ENCODE measurements at places on chromosomes 1 and 21.
A peak's percentile ranks its signal among the peaks of the same experiment; 100 is the strongest.

DNA sequence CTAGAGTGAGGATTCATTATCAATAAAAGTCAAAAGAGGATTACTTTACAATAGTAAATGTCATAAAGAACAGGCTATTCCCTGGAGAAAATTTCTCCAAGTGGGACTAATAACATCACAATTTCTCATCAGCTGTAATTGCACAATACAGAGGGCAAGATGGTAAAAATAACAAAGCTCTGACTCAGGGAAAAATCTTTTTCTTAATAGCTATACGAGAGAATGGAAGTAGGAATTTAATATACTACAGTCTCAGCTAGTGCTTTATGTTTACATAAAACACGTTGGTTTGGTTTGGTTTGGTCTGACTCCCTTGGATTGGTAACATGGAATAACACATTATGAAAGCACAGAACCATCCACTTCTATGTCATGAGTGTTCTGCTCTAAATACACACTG, 397.6 kb downstream of the LRRIQ3 start:
- no peak for DNase-seq

- DNase-seq: peak; percentile 62
These were observed 9.8 kb downstream of the BARHL2 start for GRCh38 chr1:90707363-90707710.

DNA sequence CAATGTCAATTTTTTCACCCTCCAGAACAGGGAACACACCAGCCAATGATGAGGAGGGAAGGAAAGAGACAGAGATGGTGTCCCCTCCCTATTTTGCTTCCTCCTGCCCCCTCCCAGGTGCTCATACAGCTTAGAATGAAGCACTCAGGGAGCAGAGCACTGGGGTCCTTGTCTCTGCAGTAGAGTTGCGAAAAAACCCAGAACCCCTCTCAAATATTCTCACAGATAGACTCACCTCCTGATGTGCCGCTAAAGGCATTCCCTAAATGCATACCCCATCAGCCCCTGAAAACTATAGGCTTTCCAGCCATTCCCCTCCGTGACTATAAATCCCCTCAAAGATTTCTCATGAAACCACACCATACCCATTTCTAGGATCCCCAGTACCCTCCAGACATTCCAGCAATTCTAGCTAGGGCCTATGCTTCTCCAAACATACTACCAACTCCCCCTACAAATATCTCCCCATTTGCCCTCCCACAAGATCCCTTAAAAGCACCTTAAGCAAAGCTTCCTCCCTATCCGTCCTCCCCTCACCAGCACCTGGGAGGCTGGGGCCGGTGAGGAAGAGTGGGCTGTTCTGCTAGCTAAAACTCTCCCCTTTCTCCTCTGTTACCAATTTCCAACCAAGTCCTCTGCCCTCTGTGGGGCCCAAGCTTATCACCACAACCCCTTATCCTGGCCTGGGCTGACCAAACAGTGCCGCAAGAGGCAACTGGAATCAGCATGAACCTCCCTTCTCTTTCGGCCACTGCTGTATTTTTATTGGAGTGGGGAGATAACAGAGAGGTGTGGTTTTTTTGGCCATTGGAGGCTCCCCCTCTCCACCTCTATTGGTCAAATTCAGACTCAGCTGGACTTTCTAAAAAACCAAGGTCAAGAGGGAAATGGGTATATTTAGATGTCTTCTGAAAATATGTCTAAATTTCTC, 54.7 kb downstream of the RHBG start:
- no peak for DNase-seq

GRCh38 chr1:110319332-110320167, 19.6 kb upstream of the RBM15 start:
- no peak for DNase-seq

DNA sequence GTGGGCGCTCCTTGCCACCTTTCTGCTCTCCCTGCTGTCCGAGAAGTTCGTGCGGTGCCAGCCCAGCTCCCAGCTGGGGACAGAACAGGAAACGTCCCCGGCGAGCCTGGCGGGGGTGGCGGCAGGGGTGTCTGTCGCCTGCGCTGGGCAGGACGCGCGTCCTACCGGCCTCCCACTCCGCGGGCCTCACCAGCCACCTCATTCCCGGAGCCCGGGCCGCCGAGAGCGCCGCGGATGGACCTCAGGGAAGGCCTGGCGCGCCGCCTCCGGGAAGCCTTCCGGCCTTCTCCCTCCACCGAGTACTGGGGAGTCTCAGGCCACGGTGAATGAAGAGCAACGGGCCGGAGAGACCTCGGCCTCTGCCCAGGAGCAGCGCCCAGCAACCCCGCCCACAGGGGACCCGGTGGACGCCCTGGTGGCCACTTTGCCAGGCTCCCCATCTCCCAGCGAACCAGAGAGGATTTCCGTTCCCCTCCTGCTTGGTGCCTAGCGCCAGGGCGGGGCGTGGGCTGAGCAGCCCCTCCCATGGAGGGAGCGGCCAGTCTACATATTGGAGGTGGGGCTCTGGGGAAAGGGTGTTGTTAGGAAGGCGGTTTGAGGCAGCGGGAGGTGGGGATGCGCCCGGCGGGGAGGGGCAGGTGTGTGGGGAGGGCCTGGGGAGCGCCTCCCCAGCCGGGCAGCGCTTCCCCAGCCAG, 9.5 kb upstream of the TNFRSF14 start:
- DNase-seq: peak; percentile 48

- DNase-seq: no peak
These were observed 131.1 kb upstream of the WNT4 start for GRCh38 chr1:22273686-22274681.

DNA sequence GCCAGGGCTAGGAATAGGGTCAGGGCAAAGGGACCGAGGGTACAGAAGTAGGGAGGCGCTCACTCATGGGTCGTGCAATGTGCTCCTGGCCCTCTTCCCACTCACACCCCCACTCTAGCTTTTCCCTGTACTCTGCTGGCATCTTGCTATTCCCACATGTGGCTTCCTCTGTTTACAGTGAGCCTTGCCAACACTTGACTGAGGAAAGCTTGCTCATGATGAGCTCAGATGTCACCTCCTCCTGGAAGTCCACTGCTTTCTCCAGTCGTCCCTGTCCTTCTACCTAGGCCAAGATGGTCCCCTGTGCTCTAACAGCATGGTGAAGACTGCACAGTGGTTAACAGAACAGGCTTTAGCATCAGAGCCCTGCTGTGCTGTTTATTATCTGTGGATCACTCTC, 8.0 kb upstream of the RIMS3 start:
- no peak for DNase-seq

- DNase-seq: peak; percentile 18
These were observed 607 bp downstream of the BTG3 start for GRCh38 chr21:17612023-17612564.

DNA sequence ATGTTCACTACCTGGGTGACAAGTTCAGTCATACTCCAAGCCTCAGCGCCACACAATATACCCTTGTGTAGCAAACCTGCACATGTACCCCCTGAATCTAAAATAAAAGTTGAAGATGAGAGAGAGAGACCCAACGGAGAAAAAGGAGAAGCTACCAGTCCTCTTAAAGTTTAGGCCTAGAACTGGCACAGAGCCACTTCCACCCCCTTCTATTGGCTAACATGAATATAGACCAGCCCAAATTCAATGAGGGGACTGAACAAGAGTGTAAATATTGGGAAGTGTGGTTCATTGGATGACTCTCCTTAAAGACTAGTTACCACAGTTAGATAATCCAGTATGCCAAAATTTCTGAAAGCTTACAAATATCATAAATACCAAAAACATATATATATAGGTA, 139.9 kb upstream of the ATP1B1 start:
- DNase-seq: no peak

GRCh38 chr1:205032508-205032907, 10.5 kb upstream of the CNTN2 start:
- no peak for DNase-seq

DNA sequence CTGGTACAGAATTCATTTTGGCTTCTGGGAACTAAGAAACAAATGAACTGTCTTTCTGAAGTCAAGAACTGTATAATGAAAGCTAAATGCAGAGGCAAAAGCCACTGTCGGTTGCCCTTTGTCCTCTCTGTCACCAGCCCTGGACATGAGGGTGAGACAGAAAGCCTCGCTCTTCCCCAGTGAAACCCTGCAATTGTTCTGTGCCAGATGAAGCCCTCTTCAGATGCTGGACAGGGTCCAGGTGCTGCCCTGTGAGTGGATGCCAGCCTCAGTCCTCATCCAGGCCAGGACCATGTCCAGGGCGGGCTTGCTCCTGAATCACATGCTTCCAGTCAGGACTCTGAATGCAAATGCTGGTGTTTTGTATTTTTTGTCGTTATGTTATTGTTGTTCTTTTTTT, 138.7 kb downstream of the RUNX1 start:
- DNase-seq: no peak

GRCh38 chr1:3697810-3698209, 45.5 kb downstream of the TP73 start:
- no peak for DNase-seq

DNA sequence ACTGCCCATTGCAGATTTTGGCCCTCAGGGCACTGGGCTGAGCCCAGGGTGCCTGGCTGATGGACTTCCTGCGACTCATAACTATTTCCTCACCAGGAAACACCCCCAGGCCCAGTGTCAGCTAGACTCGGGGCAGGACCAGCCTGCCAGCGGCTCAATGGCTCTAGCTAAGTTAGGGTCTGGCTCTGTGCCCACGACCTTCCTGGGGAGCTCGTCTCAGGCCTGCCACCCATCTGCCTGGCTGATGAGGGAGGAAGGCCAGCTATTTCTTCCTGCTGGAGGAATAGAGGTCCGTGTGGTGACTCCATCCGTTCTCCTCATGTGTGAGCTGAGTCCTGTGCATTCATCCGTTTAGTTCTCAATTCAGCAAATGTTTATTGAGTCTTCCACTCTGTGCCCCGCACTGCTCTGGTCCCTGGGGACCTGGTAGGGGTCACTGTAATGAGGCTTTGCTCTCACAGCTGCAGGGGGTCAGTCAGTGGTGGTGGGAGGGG, 44.5 kb downstream of the KIRREL1 start:
- no peak for DNase-seq

GRCh38 chr1:197695961-197696360, 79.3 kb downstream of the DENND1B start:
- no peak for DNase-seq

DNA sequence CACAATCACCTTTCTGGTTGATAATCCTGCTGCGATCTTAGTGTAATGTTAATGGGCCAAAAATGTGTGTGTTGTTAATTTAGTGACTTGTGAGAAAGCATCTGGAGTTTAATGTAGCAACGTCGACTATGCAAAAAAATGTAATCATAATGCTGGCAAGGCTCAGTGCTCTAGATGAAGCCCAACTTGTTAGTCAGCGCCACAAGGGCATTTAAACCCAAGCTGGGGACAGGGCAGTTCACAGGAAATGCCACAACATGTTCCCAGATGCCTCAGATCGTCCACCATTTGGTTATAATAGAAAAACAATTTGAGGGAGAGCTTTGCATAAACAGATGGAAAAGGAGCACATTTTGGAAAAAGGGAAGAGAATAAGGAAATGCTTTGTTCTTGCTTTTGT, 585.4 kb upstream of the PLXNA2 start:
- DNase-seq: no peak

- DNase-seq: no peak
These were observed 381 bp upstream of the KLHL20 start for GRCh38 chr1:173714441-173714758.

DNA sequence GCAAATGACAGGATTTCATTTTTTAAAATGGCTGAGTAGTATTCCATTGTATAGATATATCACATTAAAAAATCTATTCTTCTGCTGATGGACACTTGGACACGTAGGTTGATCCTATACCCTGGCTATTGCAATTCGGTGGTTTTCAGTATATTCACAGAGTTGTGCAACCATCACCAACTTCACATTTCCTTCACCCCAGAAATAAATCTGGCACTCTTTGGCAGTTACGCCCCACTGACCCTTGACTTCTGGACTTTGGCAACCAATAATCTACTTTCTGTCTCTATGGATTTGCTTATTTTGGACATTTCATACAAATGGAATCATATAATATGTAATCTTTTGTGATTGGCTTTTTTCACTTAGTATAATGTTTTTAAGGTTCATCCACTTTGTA, 35.9 kb downstream of the MAP3K7CL start:
- no peak for DNase-seq

GRCh38 chr1:209667708-209668107, 7.5 kb upstream of the G0S2 start:
- no peak for DNase-seq

DNA sequence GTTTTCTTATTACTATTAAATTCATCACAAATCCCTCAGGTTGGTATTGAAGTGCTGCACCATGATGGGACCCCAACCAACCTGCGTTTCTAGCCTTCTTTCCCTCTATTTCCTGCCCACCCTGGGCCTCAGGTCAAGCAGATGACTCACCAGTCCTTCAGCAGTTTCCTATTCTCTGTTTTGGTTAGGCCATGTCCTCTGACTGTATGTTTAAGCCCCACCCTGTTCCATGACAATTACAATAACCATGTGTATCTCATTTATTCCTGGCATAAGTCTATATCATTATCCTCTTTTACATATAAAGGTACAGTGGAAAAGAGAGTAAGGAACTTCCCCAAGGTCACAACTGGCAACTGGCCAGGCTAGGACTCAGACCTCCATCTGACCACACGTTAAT, 5.3 kb upstream of the FAM78B start:
- no peak for DNase-seq

DNA sequence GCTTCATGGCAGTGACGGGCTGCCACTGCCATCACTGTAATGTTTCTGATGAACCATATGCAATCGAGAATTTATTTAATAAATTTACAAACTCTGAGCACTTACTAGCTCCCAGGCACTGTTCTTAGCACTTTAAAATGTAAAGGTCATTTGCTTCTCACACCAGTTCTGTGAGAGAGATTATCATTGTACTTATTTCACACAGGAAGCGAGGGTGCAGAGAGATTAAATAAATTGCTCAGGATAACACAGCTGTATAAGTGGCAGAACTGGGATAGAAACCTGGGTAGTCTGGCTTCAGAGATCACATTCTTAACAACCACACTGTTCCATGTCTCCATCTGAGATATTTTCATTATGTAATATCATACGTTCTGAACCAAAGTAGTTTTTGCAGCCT, 119.9 kb downstream of the MAST2 start:
- no peak for DNase-seq

DNA sequence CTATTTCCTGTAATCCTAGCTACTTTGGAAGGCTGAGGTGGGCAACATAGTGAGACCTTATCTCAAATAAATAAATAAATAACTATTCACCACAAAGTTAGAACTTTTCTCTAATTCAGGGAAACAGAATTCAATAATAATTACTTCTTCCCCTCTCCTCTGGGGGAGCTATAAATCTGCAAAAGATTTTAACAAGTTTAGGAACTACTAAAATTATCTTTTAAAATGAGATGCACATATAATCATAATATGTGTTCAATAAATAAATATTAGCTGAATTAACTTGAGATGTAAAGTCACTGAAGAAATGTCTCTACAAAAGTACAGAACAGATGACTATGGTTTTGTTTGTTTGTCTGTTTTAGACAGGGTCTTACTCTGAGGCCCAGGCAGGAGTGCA, 14.1 kb downstream of the WDR47 start:
- no peak for DNase-seq

GRCh38 chr1:113893267-113893666, 5.9 kb upstream of the BCL2L15 start:
- no peak for DNase-seq

GRCh38 chr1:56417646-56418045, 161.7 kb downstream of the PLPP3 start:
- no peak for DNase-seq

Measured in WERI-Rb-1 (cell line).